Fibroblast of skin of back (primary cell): ENCODE measurements at places on chromosomes 12 and 14.

GRCh38 chr12:124545508-124546418 is 21.6 kb downstream of the NCOR2 start:
- no peak for DNase-seq

GRCh38 chr12:106764738-106765137 is 9.7 kb upstream of the RIC8B start:
- DNase-seq, result no peak

GRCh38 chr12:103382736-103383346 is 112.9 kb downstream of the C12orf42 start:
- no peak for DNase-seq

GRCh38 chr12:121580959-121581685 is at the start of gene KDM2B:
KDM2B (minus strand) TSS chr12:121581023; CDS start chr12:121580911, 112 bp downstream.
- no peak for DNase-seq

- DNase-seq, result no peak
Observed at GRCh38 chr12:108313606-108314351, 25.3 kb downstream of the CMKLR1 start.

DNA sequence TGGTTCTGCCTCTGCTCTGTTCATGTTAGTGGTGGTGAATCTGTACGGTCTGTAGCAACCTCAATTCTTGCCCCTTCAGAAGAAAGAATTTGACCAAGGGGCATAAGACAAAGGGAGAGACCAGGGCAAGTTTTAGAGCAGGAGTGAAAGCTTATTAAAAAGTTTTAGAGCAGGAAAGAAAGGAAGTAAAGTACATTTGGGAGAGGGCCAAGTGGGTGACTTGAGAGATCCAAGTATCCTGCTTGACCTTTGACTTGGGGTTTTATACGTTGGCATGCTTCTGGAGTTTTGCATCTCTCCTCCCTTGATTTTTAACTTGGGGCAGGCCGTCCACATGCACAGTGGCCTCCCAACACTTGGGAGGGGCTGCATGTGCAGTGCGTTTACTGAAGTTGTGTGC is 225.0 kb downstream of the CRADD start:
- DNase-seq, result no peak

GRCh38 chr12:21627924-21628323 is 23.3 kb upstream of the GYS2 start:
- no peak for DNase-seq

DNA sequence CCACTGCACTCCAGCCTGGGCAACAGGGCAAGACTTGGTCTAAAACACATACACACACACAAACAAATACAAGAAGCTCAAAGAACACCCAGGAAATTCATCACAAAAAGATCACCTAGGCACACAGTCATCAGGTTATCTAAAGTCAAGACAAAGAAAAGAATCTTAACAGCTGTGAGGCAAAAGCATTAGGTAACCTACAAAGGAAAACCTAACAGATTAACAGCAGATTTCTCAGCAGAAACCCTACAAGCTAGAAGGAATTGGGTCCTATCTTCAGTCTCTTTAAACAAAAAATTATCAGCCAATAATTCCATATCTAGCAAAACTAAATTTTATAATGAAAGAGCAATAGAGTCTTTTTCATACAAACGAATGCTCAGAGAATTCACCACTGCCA is 22.4 kb downstream of the CEP83 start:
- DNase-seq, result no peak

DNA sequence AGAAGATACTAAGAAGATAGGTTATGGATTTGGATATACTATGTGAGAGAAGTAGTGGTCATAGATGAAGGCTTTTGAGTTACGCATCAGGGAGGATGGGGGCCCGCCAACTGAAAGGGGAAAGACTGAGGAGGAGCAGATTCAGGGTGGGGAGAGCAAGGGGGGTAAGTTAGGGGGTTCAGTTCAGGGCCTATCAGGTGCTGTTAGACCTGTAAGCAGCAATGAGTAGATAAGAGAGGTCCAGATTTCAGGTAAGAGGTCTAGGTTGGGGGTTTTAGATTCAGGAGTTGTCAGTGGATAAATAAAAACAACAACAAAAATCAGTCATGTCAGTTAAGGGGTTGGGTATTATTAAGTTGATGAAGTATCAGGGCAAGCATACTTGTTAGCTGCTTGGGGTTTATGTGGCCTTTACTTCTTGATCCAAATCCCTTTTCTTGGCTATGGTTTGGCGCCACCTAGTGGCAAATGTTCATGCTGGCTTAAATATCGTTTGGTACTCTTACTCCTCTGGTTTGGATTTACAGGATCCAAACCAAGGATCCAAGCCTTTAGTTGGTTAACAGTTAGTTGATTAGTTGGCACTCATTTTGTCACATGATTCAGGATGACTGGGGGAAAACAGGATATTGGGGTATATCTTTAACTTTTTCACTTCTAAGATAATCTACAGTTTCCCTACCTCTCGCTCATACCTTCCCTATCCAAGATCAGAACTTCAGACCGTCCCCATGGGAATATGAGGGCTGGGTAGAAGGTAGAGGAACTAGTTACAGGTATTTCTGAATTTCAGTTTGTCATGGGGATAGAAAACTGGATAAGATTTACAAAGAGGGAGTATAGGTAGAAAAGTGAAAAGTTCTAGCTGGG is 65.1 kb downstream of the PCNX1 start:
- DNase-seq, result peak; percentile 79

GRCh38 chr12:79424109-79424721 is 266.5 kb downstream of the PAWR start:
- DNase-seq, result peak; percentile 96

DNA sequence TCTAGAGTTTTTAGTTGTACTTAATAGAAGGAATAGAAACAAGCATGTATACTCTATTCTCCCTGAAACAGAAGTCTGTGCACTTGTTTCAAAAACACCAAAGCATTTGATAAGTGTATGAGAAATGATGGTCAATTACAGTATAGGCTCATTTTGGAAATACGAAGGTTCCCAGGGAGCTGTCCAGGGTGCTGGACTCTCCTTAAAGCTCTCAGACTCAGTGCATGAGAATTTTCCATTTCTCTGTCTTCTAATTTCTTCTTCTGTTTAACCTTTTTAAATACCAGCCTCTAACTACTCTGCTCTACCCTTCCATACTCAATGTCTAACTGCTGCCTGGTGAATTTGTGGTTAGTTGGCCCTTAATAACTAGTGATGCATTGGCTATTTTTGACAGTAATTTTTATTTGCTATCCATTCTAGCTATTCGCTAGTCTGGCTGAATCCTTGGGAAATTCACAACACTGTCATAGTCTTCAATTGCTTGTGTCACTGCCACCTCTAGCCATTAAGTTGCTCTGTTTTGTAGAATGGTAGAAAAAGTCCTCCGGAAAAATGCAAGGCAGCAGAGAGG is 229.2 kb downstream of the NRXN3 start:
- peak; percentile 6 for DNase-seq

- no peak for DNase-seq
Observed at GRCh38 chr12:114500775-114501473, 95.0 kb upstream of the TBX5 start.

GRCh38 chr14:95185767-95186392 is 28.6 kb upstream of the DICER1 start:
- no peak for DNase-seq

DNA sequence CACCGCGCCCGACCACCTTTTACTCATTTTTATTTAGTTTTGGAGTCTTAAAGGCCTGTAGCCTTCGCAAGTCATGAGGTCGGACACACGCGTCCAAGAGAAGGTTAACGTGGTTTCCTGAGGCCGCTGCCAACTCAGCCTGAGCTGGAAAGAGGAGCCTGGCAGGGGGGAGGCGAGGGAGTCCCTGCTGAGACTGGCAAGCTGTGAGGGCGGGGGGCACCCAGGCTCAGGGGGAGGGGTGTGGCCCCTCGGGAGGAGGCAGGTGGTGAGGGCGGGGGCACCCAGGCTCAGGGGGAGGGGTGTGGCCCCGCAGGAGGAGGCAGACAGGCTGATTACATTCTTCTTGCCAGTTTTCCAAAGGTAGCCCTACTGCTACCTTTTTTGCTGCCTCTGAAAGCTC is 143.2 kb downstream of the PIWIL1 start:
- no peak for DNase-seq

DNA sequence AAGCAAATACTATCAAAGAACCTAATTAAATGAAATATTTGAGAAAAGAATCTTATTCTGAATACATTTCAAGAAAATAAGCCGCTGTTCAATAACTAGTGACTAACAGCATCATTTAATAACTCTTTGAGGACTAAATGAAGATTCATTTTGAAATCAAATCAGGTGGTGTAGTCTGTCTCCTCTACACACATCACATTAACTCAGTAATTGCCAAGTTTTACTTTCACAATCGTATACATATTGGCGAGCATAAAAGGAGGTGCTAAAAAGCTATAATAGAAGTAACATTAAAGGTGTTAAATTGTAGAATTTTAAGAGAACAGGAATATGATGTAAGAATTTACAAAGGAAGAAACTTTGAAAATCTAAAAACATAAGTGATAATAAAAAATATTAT is 185.1 kb downstream of the MDGA2 start:
- DNase-seq, result no peak

GRCh38 chr12:21941506-21942376 is 515 bp upstream of the ABCC9 start:
- peak; percentile 34 for DNase-seq

DNA sequence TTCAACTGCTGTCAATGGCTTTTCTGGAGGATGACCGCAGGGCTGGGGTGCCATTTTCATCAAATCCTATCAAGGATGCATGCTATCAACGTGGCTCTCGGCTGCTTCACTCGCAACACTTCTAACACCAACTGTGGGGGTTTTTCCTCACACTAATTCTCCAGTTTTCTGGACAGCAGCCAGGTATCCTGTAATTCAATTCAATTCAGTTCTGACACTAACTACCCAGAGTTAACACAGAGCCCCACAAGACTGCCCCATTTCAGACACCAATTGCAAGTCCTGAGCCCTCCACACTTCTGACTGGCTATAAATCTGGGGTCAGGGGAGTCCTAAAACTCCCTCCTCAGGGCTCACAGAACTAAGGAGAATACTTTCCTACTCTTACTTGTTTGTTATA is 55.3 kb upstream of the TMCC3 start:
- no peak for DNase-seq

DNA sequence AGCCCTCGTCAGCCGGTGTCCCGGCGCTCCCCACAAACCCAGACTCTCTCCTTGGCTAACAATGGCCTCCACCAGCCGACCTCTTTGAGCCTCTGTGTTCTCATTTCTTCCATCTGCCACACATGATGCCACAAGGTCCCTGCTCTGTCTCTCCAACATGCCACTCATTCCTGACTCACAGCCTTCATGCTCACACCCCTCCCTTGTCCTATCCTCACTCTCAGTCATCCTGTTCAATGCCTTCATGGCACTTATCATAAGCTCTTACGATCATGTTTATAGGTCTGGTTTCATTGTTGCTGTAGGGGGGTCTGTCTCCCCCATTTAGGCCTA is 9.6 kb upstream of the SERPINA11 start:
- DNase-seq, result peak; percentile 20

GRCh38 chr14:61561104-61561503 is 134.2 kb upstream of the HIF1A start:
- peak; percentile 90 for DNase-seq

GRCh38 chr14:101063121-101063520 is 159.6 kb upstream of the RTL1 start:
- no peak for DNase-seq

DNA sequence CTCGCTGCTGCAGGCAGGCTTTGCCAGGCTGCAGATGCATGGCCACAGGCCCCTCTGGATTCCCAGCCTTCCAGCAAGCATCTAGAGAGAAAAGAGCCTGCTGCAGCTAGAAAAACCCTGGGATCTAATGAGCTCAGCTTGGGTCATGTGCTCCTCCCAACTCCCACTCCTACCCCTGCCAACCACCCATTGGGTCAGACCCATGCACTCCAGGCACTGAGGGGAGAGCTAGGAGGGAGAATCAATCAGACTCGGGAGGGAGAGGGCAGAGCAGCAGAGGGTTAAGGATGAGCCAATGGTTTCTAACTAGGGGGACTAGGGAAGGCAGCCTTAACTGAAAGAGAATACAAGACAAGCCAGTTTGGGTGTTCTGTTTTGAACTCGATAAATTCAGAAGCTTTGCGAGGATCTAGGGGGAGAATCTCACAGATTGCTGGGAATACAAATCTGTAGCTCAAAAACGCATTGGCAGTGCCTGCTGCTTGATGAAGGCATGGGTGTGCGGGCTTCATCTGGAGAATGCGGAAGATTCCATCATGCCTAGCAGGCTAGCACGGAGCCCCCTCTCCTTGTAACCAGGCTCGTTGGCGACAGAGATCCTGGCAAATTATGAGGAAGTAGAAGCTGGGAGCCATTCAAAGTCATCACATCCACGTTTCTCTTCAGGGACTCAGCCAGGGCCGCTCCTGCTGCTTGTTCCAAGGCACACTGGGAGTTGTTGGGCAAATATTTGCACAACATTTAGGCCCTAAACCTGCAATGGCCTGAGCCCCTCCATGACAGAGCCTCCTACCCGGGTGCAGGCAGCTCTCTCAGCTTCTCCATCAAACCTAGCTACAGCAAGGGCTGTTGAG is 56.4 kb downstream of the VCPKMT start:
- no peak for DNase-seq

DNA sequence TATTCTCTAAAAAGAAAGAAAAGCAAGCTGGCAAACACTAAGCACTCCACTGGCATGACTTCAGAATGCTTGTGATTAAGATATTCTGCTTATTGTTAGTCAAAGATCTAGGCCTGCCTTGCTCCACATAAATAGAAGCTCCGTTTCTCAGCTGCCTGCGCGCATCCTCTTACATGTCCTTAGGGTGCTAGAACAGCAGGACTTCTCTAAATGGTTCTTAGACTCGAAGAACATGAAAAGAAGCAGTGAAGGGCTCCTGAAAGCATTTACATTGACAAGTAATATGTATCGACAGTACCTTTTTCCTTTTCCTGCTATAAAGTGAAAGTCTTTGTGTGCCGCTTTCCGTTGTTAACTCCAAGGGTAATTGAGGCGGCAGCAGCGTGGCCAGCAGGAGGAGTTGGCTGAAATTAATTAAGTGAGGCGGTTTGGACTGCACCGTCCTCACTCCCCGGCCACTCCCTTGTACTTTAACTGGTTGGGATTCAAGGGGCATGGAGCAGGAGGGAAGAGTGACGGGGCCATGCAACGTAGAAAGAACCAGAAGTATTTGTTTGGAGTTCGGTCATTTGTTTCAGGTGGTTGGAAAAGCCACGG is 34.2 kb upstream of the OTX2 start:
- DNase-seq, result no peak

DNA sequence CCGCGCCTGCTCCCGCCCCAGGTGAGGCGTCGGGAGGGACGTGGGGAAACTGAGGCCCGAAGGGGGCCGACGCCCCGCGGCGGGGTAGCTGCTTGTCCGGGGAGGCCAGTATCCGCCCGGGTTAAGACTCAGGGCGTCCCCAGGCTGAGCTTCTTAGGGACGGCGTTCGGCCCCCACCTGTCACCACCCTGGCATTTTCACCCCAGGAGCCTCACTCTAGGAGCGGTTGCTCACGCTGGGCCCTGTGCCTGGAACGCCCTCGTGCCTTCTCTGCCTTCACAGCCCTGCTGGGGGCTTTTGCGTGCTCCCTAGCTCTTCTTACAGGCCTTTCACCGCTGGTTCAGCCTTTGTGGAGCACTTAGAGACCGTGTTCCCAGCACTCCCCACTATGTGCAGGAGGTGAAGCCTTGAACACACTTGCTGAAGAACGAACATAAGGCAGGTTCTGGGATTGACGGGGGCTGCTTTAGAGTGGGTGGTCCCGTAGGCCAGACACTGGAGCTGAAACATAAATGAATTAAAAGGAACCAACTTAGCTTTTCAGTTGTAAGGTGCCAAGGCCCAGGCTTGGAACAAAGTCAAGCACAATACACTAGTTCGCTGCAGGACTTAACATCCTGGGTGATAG is 601 bp downstream of the ZNF839 start:
- DNase-seq, result peak; percentile 48
